H54 (cell line): ENCODE measurements at places on chromosomes 3 and 15.

GRCh38 chr15:78347586-78348543, 7.7 kb downstream of the CRABP1 start:
- DNase-seq, result no peak

- no peak for DNase-seq
Measured at GRCh38 chr15:41970456-41970855, 1.9 kb downstream of the EHD4 start.

GRCh38 chr15:78372880-78373279, 32.7 kb downstream of the CRABP1 start:
- no peak for DNase-seq

GRCh38 chr15:49168016-49168415, 2.0 kb upstream of the GALK2 start:
- no peak for DNase-seq

GRCh38 chr15:37931868-37932267, 2.6 kb upstream of the TMCO5A start:
- peak; percentile 1 for DNase-seq

- DNase-seq, result peak; percentile 63
Measured at GRCh38 chr15:23035964-23036566, 3.3 kb downstream of the TUBGCP5 start.

DNA sequence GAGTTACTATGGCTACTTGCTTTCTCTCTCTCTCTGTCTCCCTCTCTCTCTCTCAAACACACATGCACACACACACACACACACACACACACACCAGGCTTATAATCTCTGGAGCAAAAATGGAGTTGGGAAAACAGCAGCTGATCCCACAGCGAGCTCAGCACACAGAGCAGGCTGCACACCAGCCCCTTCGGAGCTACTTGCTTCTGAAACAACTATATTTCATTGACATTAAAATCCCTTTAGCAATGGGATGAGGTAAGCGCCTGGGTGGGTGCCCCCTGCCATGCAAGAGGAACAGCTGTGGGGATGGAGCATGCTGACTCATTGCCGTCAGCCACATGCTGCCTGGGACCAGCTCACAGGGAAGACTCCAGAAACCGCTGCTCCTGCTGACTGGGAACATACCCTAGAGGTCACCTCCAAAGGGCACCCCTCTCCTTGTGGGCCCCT, 45.7 kb downstream of the B3GNT5 start:
- DNase-seq, result peak; percentile 90

DNA sequence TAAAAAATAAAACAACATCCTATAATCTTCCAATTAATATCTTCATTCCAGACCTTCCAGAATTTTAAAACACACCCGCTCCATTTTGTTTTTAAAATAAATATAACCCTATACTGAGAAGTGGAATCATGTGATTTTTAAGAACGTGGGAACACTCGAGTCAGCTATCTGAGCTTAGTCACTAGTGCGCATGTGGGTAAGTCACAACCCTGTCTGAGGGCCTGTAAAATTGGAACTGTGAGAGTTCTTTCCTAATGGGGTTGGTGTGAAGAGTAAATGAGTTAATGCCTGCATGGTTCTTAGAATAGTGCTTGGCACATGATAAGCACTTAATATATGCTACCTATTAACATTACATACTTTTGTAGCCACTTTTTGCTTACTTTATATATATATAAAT, 19.9 kb upstream of the POLR2M start:
- no peak for DNase-seq

- no peak for DNase-seq
Measured at GRCh38 chr15:63461230-63461985, 43.0 kb upstream of the USP3 start.

GRCh38 chr3:123410149-123410515, 38.8 kb downstream of the ADCY5 start:
- DNase-seq, result no peak

DNA sequence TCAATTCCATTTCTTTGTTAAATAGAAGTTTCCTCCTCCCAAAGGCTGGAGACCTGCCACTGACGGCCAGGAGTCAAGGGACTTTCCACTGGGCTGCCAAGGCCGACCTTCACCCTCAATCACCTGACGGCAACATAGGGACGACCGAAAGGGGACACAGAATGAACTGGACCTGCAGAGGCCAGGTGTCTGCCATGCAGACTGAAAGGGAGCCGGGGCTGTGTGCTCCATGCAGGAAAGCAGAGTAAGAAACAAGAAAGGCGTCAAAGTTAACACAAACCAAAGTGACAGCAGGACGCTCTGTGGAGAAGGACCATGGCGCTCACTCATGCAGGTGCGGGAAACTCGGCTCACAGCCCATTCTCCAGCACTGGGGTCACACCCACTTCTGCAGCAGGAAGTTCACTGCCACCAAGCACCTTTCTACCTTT, 26.1 kb downstream of the ZXDC start:
- no peak for DNase-seq

DNA sequence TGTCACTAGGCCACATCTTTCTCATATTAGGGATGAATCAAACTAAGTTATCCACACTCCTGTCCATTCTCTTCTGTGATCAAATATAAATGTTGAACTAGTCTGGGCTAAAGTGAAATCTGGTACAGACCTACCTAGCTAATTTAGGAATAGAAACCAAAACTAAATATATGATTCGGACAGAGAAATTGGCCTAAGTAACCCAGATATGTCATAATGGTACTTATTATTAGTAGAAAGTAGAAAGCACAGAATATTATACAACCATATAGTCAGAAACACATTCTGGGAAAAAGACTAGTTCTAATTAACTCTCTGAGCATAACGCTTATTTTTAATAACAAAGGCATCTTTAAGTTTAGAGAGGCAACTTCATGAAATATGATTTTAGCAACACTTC, 389.0 kb downstream of the LSAMP start:
- no peak for DNase-seq

DNA sequence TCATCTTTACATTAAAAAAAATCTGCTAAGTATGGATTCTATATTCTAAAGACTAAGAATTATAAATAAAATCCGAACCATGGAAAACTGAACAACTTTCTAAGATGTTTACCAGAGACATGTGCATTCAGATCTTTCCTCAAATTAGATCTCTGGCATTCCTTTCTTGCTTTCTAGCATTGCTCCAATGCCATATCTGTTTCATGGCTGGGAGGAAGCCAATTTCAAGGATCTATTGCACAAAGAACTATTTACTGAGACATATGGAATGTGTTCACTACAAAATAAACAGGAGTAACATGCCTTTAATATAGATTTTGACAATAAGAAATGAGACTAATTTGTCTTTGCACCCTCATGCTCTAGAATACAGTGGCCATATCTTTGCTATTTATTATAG, 45.1 kb upstream of the NANOGP8 start:
- no peak for DNase-seq

DNA sequence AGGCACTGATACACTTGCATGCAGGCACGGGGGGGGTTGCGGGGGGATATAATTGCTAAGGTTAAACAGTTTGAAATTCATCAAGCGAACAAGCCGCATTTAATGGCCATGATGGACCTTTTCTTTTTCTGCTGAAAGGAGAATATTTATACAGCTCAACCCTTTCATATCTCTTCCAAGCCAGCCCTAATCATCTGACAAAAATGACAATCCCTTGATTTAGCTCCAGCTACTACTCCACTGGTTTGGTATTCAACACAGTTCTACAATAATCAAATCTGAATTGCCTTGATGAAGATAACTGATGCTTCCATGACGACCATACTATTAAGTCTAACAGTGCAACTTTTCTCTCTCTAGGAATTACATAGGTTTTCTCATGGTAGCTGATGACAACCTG, 374.9 kb downstream of the PLCL2 start:
- DNase-seq, result no peak

DNA sequence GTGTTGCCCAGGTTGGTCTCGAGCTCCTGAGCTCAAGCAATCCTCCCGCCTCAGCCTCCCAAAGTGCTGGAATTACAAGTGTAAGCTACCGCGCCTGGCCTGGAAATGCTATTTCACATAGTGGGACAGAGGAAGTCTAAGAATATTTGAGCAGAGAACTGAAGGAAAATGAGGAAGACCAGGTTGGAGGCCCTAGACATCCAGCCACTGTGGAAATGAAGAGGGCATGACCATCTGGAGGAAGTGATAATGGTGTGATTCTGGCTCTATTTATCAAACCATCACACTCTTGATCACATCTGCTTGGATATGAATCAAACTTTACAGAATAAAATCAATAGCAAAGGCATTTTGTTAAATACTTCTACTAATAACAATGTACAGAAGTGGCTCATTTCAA, 65.9 kb upstream of the ARHGEF3 start:
- no peak for DNase-seq

DNA sequence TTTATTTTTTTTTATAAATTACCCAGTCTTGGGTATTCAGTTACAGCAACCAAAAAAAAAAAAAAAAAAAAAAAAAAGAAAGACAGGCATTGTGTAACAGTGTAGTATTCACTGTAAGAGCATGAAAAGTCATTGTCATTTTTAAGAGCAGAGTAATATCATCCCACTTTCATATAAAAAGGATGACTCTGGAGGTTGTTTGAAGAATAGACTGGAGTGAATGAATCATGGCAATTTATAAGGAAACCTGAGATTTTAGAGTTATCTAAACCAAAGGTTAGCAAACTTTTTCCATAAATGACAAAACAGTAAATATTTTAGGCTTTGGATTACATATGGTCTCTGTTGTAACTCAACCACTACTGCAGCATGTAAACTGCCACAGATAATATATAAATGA, 794.9 kb downstream of the NTRK3 start:
- no peak for DNase-seq

DNA sequence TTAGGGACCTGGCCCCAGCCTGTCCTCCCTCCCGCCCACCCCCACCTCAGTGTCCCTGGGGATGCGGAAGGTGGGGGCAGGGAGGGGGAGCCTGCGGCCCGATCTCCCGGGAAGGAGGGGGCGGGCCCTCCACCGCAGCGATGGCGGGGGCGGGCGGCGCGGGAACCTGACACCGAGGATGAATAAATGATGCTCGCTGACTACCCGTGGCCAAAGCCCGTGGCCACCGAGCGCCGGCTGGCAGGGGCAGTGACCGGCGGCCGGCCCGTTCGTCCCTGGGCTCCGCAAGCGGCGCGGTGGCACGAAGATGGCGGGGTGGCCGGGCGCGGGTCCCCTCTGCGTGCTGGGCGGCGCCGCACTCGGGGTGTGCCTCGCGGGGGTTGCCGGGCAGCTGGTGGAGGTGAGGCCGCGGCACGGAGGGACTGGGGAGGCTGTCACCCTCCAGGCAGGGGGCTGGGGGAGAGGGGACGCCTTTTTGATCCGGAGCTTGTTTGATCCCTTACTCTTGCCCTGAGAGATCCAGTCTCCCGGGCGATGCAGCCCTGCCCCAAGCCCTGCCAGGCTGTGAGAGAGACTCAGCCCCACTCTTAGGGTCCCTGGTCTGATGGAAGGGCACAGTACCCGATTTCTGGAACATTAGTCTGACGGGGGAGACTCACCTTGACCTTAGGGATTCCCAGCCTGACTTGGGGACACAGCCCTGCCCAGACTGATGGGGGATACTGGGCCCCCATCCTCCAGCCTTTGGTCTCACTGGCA, at the start of gene TMIE:
TSS of gene TMIE (plus strand) at position 212 of the 759 bp plus-strand sequence. CDS start at position 308, 96 bp downstream.
- no peak for DNase-seq

GRCh38 chr3:136942803-136943202, 15.0 kb upstream of the IL20RB start:
- DNase-seq, result no peak

- no peak for DNase-seq
Measured at GRCh38 chr3:58572013-58572633, 5.1 kb downstream of the FAM107A start.

DNA sequence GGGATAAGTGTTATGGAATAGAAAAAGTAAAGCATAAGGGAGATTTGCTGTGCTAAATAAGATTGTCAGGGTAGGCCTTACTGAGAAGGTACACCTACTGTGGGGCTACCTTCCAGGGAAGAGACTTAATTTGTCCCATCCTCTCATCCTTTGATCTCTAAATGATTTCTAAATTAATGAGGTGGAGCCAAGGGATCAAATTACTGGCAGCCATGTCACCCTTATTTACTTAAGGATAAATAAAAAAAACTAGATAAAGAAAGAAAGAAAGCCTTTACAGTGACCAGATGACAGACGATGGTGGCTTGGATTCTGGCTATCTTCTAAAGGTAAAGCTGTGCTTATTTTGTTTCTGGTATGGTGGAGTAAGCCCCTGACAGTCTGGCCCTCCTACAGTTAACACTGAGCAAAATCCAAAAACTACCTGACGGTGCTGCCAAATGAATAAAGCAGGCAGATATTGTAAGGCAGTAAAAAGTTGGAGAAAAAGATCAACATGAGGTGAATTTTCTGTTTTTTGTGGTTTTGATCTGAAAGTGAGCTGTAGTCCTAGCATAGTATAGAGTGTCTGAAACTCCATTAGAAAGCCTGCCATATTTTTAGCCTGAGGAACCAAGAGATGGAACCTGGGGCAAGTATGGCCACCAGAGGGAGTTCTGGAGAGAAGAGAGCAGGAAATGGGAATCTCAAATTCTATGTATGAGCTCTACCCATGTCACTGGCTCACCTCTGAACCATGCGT, 285.1 kb upstream of the MANF start:
- peak; percentile 62 for DNase-seq
